ENCODE measurements at places on chromosomes 11 and 22.

DNA sequence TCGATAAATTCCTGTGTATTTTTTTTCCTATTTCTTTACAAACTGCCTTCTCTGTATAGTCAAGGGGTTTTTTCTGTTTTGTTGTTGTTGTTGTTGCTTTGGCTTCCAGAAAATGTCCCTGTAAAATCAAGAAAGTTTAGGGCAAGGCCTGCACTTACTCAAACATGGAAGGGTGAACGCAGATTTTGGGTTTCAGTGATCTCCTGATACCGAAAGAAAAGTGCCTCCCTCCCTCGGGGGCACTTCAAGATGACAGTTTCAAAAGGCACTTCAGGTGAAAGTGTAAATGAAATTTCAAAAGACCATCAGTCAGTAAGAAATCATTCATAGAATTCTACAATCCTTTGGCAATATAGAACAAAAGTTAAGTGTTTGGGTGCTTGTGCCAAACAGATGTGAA, 43.4 kb upstream of the TMPRSS4 start:
- no peak for DNase-seq

- DNase-seq: no peak
These were observed 55.7 kb upstream of the TOP3B start for GRCh38 chr22:22038178-22038880.

DNA sequence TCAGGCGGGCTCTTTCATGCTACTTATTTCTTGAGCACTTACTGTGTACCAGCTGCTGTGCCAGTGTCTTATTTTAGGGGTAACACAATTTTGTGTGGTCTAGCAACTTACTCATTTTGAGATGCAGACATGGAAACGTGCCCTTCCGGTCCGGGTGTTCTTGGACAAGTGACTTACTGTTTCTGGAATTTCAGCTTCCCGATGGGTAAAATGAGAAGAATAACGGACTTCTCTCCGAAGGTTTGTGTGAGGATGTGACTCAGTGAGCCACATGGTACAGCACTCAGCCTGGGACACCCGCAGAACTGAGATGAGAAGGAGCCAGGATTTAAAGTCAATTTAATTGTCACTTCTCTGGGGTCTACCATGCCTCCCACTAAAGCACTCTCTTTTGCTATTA, 114.5 kb upstream of the SYT13 start:
- DNase-seq: no peak

- no peak for DNase-seq
These were observed 37.8 kb downstream of the PRR5L start for GRCh38 chr11:36333897-36334296.

- DNase-seq: peak; percentile 82
These were observed 631 bp upstream of the C22orf39 start for GRCh38 chr22:19448076-19448607.

- DNase-seq: no peak
These were observed 1.7 kb downstream of the MAPK8IP2 start for GRCh38 chr22:50602338-50602700.

GRCh38 chr22:48340727-48341709, 1486.7 kb downstream of the BRD1 start:
- DNase-seq: no peak

GRCh38 chr11:11789735-11790369, 51.9 kb upstream of the USP47 start:
- no peak for DNase-seq
